ENCODE measurements at places on chromosomes 6 and 20.

DNA sequence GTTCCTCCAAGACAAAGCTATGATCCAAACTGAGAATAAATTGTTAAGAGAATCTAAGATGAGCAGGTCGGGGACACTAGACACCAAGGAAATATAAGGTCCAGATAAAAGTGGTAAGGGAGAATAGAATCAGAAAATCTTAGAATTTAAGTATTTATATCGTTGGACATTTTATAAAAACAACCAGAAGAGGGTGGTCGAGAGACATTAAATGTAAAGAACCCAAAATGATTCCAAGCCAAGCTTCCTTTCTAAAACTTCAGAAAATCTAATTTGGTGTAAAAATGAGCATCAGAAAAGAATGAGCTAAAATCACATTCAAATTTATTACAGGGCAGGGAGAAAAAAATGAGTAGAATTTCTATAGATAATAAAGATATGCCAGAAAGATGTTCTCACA is 97.8 kb upstream of the OGFRL1 start:
- no peak for DNase-seq

DNA sequence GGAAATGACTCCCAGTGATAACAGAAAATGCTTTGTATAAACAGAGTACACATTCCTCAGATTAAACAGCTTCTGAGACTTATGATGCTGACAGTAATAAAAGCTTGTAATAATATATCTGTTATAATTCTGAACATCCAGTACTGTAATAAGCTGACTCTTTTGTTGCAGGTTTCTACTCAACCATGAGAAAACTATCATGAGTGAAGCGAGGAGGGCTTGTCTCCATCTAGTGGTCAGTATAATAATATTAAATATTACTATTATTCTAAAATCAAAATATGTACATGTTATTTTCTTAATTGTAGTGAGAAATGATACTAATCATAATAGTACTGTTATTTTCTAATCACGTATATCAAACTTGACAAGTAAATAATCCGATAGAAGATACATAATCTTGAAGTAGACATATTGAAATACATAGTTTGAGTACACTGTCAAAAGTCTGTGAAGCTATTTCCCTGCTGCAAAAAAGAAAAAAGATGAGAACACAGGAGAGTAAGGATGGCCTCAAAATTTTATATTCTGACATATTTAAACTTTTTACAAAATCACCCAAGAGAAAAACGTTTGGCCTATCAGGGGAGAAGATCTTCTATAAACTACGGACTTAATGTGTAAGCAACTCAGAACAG is 183.1 kb downstream of the MOXD1 start:
- DNase-seq: no peak

DNA sequence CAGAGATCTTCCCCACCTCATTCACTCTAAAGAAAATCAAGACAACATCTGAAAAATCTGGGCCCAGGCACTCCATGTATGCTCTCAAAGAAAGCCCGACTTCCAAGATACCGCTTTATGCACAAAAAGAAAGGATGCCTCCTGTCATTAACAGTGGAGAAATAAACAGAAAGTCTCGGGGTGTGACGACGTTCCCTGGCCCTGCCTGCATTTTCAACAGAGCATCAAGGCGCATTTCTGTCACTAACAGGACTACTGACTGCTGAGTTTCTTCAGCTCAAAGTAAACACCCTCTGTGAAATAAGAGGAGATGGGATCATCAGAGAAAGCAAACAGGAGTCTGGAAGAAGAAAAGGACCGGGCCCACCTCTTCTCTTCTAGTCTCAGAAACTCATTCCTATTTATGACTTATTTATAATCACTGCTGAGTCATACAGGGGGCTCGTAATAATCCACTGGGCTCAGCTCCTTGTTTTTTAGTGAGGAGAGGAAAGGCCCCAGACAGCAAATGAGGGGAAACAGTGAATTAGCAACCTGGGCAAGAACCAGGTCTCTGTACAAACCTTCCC is 99.7 kb downstream of the ZMYND8 start:
- no peak for DNase-seq

- no peak for DNase-seq
These were observed 290.0 kb upstream of the JAG1 start for GRCh38 chr20:10963717-10964266.

DNA sequence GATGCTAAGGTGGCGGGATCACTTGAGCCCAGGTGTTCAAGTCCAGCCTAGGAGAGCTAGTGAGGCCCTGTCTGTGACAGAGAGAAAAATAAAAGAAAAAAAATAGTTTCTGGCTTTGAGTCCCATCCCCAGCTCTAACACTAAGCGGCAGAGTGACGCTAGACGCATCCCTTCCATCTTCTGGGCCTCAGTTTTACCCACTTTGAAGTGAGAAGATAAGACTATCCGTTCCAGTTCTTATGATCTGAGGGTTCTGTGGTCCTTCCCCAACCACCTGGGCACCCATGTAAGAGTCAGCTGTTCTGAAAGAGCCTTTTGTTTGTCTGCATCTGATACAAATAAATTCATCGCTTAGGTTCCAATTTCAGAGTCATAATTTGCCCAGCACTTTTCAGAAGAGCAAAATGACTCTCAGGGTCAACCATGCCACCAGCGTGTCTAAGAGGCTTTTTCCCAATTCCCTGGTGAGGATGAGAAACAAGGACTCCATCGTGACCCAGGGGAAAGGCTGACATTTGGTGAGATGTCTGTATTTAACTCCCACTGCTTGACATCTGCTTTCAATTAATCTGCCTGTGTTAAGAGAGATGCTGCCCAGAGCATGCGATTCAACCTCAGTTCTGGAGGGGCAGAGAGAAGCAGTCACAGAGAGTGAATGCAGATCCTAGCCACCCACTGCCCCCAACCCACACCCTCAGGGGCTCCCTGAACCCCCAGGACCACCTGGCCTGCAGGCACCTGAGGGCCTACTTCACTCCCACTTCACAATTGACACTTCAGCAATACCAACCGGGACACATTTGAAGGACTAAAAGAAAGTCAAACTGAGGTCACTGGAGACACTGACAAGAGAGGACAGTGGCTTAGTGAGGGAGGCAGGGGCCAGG is 131.6 kb upstream of the TOP1 start:
- DNase-seq: no peak

GRCh38 chr6:31765910-31766794 is 3.7 kb downstream of the SAPCD1 start:
- DNase-seq: no peak

DNA sequence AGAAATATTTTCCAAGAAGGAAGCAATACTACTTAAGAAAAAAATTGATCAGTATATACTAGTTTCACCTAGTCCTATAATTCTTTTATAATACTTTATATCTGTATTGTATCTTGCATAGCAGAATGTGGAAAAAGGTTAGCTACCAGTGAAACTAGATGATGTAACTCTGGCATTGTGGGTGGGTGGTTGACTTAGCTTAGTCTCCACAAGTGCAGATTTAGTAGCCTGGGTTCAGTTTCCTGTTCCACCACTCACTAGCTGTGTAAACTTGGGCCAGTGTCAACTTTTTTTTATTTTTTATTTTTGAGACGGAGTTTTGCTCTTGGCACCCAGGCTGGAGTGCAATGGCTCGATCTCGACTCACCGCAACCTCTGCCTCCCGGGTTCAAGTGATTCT is 2.0 kb downstream of the MUC21 start:
- no peak for DNase-seq

- no peak for DNase-seq
These were observed 36.3 kb downstream of the CD164 start for GRCh38 chr6:109345986-109346385.

DNA sequence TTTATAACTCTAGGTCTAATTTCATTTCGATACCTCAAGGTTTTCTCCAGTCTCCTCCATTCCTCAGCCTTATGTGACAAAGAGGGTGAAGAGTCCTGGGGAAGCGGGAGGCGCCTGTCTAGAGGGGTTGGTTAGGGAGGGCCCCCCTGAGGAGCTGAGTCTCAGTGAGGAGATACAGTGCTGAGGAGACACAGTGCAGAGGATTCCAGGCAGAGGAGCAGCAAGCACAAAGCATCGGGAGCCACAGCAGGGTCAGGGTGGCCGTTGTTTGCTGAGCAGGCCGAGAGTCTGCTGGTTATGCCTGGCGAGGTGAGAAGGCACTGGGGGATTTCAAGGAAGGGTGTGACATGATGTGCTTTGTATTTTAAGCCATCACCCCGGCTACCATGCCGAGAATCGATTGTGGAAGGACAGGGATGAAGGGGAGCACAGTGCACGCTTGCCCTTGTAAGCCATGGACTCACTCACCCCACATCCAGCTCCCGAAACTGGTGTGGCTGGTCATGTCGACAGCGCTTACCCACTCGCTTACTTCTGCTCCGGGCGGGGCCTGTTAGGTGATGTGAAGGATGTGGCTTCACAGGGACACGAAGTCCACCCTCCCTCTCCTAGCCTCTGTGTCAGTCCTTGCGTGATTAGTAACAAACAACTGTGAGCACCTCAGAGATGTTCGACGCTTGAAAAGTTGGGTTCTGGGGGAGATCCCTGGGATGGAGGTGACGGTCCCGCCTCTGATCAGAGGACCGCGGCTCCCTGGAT is 30.2 kb downstream of the FAM50B start:
- no peak for DNase-seq

DNA sequence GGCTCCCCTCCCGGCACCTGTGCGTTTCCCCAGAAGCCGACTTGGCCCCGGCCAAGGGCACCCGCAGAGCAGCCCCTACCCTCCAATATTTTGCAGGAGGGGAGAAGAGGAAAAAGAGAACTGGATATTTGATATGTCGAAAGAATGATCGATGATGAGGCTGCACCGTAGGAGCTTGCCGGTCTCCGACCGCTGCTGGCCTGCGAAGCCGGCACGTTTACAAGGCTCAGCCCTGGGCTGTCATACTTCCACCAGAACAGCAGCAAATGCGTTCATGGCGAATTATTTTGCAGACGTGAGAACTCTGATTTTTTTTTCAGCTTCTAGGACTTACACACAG is 296.7 kb downstream of the TFAP2C start:
- DNase-seq: no peak

- DNase-seq: no peak
These were observed 35.5 kb upstream of the NCOA3 start for GRCh38 chr20:47466213-47466612.

DNA sequence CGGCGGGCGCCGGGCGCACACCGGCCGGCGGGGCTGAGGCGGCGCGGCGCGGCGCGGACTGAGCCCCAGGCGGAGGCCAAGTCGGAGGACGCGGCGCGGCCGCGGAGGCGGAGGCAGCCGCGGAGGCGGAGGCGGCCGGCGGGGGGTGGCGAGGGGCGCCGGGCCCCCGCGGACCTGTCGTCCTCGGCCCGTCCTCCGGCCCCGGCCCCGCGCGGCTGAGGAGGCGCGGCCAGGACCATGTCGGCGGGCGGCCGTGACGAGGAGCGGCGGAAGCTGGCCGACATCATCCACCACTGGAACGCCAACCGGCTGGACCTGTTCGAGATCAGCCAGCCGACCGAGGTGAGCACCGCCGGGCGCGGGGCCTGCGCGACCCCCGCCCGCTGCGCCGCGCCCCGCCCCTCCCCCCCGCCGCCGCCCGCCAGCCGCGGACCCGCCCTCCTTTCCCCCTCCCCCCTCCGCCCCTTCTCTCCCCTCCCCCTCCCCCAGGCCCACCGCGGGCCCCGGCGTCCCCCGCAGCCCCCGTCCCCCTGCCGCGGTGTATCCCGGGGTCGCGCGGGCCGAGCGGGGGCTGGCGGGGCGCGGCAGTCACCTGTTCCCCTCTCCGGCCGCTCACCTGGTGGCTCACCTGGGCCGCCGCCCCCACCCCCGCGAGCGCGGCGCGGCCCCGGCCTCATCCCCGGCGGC is at the start of gene AFDN:
AFDN (plus strand) TSS at position 16 of the 687 bp plus-strand sequence; CDS start at position 238, 222 bp downstream.
- peak; percentile 13 for DNase-seq

DNA sequence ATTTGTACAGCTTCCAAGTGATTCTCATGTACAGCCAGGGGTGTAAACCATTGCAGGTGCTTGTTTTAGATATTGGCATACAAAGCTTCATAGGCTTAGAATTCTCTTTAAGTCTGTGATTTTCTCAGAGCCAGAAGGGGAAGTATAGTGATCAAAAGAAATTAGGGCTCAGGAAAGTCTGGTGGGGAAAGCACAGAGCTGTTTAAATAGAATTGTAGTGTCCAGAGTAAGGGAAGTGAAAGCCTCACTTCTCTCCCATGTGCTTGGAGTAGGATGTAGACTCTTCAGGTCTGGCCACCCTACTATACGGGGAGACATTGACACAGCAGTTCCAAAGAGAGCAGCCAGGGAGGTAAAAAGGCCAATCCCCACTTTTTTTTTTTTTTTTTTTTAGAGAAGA is 10.4 kb downstream of the GCNT2 start:
- no peak for DNase-seq

DNA sequence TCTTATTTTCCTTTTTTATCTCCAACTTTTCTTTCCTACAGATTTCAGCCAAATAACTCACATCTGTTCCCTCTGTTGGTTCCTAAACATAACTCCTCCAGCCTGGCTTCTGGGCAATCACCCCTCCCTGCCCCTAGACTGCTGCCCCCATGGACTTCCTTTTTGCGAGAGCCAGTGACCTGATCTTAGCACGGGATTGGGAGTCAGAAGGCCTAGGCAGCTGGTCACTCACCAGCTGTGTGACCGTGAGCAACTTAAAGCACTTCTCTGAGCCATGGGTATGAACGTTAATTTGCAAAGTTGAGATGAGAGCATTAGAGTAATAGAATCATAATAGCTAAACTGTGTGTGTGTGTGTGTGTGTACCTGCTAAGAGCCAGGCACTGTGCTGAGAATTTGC is 4.5 kb upstream of the MMP9 start:
- no peak for DNase-seq

DNA sequence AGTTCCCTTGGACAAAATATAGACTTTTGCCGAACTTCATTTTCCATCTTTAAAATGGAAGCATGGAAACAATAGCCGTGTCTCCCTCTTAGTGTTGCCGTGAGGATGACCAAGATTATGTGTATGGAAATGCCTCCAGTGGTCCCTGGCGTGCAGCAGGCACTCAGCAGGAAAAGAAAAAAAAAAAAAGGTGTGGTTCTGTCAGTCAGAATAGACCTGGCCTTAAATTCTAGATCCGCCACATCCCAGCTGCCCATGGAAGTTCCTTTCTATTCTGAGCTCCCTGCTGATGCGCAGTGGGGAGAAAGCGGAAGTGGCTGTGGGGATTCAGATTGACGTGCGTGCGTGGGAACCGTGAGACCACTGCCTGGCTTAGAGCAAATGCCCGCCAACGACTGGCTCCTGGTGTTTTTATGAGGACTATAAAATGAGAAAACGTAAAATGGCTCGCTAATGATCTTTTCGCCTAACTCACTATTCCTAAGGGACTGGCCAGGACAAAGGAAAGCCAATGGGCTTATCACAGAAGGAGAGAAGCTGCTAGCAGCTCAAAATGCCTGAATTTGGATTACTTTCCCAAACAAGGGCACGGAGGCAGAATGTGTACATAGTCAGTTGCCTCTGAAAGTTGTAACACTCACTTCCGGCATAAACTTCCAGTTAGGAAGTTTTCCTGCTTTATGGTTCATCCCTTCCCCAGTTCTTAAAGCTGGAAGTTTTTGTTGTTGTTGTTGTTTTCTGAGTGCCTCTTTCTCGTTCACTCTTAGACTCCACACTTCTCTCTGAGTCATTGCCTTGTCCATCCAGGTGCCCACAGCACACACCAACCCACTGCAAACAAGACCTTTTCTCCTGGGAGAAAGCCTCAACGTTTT is 11.4 kb upstream of the PDE10A start:
- no peak for DNase-seq

Data from stimulated activated CD4-positive, alpha-beta T cell treated with anti-CD3 and anti-CD28 coated beads, TNF-alpha, amount 100 ng/mL, for 4 hours (primary cell).